HT1080 (cell line): ENCODE measurements at places on chromosomes 2 and 18. TPM values are rescaled to one million over a fixed set of nuclear protein-coding genes. Genes with fewer than 3 reads are reported as not detected.
A peak's percentile ranks its signal among the peaks of the same experiment; 100 is the strongest.

DNA sequence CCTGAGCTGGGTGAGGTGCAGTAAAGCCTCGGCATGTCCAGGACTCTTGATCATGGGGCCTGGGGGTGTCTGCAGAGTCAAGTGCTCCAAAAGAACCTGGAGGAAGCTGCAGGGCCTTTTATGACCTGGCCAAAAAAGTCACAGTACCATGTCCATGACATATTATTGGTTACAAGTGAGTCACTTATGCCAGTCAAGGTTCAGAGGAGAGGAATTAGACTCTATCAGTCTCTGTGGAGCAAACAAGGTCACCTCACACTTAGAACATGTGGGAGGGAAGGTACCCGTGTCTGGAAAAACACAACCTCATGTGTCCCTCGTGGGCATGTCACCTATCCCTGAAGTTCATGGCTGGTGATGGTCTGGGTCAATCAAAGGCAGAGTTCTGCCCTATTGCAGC is 465.7 kb downstream of the FBXO15 start:
- no peak for DNase-seq

- DNase-seq: peak; percentile 34
Measured at GRCh38 chr2:45494275-45494977, 116.6 kb downstream of the SRBD1 start.

DNA sequence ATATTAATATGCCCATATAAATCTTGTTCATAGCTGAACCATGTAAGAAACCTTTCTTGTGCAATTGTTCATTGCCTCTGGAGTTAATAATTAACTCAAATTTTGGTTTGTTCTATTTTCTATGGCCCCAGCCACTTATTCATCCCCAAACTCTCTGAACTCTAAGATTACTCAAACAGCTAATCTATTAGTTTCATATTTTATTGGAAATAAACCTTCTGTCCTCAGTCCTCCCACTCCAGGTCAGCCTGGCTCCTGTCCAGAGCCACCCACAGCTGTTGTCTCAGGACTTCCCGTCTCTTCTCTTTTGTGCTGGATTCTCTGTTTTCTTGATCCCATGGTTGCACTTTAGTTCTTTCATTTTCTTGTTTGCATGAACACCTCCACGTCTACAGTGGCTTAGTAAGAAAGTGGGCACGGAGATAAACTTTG is 4.4 kb upstream of the RNF103 start:
- no peak for DNase-seq

DNA sequence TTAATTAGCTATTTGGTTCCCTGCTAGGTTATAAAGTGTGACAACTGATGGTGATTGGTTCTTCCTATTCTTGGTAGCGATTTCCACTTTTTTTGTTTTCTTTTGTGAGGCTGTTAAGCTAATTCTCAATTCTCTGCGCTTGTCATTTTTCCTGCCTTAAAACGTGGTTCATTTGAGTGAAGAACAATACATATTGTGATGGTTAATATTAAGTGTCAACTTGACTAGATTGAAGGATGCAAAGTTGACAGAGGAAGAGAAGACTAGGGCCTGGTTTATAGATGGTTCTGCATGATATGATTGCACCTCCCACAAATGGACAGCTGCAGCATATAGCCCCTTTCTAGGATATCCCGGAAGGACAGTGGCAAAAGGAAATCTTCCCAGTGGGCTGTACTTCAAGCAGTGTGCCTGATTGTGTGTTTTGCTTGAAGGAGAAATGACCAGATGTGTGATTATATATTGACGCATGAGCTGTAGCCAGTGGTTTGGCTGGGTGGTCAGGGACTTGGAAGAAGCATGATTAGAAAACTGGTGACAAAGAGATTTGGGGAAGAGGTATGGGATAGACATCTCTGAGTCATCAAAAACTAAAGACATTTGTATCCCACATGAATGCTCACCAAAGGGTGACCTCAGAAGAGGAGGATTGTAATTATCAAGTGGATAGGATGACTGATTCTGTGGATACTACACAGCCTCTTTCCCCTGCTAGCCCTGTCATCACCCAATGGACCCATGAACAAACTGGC is 39.4 kb upstream of the ZNF804A start:
- DNase-seq: peak; percentile 62

DNA sequence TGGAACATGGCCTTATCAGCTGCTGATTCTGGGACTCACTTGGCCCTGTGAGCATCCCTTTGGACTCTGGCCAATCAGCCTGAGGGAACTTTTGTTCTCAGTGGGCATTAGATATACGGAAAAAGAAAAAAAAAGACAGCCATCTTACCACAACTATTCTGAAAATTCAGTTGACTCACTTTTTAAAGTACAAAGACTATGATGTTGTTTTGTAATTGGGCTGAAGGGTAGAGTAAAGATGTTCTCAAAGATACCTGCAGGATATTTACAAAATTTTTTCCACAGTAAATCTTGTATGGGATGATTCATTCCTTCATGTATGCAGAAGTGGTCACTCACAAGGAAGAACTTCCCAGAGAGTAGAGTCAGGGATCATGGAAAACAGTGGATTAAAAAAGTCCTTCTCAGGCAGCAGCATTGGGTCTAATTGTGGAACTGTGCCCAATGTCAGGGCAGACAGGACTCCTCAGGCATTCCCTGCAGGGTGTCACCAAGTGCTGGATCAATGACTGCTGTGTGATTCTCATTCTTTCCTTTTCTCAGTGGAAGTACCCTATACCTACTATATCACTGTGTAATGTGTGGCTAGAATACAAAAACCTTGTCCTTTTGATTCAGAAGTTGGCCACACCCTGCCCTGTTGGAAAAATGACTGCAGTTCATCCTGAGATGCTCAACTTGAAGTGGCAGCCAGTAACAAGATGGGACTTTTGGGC is 35.4 kb downstream of the SULT1C4 start:
- DNase-seq: peak; percentile 95

DNA sequence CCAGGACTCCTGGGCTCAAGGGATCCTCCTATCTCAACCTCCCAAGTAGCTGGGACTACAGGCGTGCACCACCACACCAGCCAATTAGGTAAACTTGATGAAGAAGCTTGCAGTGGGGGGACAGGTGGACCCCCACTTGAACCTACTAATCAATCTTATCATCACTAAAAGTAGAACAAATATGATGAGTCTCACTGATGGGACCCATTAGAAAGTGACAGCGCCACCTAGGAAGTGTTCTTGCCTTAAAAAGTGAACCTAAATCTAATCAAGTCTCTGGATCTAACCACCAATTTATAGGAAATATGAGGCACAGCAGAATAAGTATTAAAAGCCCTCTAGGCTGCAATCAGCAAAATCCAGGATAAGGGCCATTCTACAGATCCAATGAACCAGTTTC is 79.2 kb downstream of the BIN1 start:
- no peak for DNase-seq

- no peak for DNase-seq
Measured at GRCh38 chr2:112867701-112868631, 31.4 kb upstream of the IL1B start.

DNA sequence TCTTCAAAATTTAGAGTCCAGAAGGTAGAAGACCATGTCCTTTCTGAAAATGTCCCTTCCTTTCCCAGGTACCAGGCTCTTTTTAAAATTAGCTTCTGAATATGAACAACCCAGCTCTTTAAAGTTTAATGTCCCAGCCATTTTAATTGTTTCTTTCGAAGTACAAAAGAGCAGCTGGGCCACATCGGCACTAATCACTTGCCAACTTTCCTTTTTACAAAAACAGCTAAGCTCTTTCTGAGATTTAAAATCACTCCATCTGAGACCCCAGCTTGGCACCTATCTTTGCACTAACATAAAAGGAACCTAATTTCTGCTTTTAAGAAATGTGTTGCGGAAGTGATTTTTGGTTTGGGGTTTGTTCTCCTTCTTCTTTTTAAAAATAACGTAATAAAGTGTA is 2.6 kb downstream of the BOD1L2 start:
- DNase-seq: no peak

GRCh38 chr2:101745711-101746694 is 48.5 kb downstream of the MAP4K4 start:
- DNase-seq: peak; percentile 83

The SPDYA gene
- 0.19 and 0.33 TPM in 2 replicates for total RNA-seq

The GCG gene
- total RNA-seq: 0.16 TPM in 1 of 2 replicates, not detected in the other

The DLX2 gene
- total RNA-seq: 0.53 and 1.1 TPM in 2 replicates
